Stimulated activated CD8-positive, alpha-beta memory T cell treated with anti-CD3 and anti-CD28 coated beads, Interleukin-2, amount 100 ng/mL, for 48 hours (primary cell): ENCODE measurements at places on chromosomes 11 and 22.

GRCh38 chr11:19747634-19748033 is 35.0 kb downstream of the NAV2 start:
- DNase-seq: no peak

DNA sequence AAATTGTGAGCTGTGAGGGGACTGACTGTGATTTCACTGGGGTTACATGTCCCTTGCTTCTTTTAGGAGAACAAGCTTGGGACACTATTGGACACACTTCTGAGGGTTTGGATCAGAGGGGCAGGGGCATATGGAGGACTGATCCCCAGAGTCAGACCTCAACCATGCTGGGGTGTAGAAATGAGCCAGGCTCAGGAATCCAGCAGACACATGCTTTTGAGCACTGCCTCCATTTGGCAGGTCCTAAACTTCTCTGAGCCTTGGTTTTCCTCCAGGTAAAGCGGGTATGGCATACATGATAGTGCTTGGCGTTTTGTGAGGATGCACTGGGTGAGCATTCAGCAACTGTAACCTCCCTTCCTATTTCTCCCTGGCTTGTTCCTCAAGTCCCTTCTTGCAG is 74.7 kb downstream of the ADAMTS15 start:
- DNase-seq: no peak

GRCh38 chr22:46972901-46973831 is 210.7 kb downstream of the TBC1D22A start:
- DNase-seq: no peak

DNA sequence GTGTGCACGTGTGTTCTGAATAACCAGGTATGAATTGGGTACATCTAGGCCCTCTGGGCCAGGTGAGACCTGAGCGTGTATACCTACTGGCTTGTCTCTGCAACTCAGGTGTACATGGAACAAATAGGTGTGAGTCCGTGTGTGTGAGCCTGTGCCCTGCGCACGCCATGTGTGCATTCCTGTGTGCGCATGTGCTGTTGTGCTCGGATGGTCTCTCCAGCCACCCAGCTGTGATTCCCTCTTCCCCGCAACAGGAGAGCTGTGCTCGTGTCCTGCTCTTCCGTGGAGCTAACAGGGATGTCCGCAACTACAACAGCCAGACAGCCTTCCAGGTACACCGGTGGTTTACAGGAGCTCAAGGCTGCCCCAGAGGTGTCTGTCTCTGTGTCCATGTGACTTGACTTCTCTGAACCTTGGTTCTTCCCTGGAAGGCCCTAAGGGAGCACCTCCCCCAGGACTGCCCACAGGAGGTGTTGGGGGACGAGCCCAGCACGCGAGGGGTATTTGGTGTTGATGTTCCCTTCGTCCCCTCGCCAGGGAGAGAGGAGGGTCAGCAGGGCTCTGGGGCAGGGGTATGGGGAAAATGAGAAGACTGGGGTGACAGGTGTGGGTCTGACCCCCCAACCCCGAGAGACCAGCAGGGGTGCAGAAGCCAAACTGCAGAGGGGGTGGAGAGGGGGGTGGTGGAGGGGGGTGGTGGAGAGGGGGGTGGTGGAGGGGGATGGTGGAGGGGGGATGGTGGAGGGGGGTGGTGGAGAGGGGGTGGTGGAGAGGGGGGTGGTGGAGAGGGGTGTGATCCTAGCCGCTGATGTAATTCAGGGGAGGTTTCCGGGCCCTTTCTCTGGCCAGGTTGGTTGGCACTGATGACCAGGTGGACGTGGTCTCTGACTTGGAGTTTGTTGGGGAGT is 10.7 kb downstream of the SHANK3 start:
- DNase-seq: no peak

- no peak for DNase-seq
These were observed 12.2 kb upstream of the OR10D3 start for GRCh38 chr11:124170801-124171586.

DNA sequence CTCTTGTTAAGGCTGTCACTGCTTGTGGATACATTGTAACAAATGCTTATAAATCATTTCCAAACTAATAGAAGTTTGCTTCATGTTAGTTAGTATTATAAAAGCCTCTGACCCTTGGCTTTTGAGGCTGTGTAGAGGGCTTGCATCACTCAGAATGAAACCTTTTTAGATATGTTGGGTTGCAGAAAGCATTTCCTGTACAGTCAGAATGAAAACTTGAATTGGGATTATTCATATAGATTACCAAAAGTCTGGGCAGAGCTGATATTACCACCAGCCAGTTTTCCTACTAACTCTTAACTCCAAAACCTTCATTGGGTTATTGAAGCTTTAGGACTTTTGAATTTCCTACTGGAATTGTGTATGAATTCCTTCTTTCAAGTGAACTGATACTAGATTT is 12.0 kb downstream of the KMT2A start:
- no peak for DNase-seq

DNA sequence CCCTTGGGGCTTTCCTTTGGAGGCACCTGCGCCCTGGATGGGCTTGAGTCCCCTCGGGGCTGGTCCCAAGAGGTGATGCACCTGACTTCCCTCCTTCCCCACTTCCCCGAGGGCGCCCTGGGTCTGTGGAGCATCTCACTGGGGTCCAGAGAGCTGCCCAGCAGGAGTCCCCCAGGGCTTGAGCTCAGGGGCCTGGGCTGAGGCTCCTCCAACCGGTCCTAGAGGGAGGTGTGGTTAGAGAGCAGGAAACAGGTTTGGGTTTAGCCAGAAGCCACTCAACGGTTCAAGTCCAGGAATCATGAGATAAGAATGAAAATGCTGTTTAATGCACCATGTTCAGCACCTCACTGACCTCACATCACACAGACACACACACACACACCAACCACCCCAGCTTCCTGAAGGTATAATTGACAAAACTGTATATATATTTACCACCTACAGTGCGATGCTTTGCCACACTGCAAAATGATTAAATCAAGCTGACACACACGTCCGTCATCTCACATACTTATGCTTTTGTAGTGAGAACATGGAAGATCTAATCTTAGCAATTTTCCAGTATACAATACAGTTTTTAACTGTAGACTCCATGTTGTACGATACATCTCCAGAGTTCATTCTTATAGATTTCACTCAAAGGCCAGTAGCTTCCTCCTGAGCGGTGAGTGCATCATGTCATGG is 628 bp upstream of the IGLL1 start:
- DNase-seq: no peak

DNA sequence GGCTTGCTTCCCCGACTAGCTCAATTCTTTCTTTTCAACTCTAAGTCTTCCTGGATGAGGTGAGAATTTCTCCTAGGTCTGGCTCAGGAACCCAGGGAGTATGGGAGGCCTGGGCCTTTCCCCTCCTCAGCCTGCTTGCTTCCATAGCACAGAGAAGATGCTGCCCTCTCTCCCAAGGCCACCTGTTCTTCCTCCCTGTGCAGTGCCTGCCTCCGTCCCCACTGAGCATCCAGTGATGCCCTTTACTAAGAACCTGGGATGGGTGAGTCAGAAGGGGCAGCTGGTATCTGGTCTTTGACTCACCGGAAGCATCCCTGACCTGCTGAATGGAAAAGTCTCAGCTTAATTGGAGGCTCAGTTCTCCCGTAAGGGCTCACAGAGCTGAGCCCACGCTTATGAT is 607.9 kb downstream of the BUD13 start:
- no peak for DNase-seq

- no peak for DNase-seq
These were observed 12.5 kb downstream of the KMT5B start for GRCh38 chr11:68200639-68201038.

DNA sequence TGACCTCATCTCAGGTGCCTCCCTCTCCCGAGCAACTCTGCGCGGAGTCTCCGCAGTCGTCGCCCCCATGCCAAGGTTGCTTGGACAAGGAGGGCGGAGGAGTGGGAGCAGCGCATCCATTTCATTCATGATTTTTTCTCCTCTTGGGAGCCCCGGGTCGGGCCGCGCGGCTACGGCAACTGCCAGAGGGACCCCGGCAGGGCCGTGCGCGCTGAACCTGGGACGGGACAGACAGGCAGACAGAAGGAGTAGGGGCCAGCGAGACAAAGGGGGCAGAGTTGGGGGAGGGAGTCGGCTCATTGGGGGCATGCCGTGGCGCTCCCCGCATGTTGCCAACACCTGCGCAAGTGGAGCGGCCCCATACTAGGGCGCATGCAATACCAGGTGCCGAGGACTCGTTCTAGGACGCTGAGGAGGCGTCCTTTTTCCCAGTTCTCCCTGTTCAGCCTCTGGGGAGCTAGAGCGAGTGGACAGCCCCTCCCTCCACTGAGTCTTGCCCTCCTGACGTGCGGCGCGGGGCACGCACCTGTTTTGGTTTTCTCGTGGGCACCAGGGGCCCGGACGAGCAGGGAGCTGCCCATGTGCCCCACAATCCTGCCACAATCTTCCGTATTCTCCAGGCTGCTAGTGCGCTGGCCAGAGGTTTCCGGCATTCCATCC is 501 bp upstream of the PTPN5 start:
- DNase-seq: no peak

GRCh38 chr11:68342459-68343158 is 30.2 kb downstream of the LRP5 start:
- no peak for DNase-seq

- no peak for DNase-seq
These were observed 1030.4 kb upstream of the CNTN5 start for GRCh38 chr11:97990162-97990920.
